ENCODE measurements at places on chromosomes 2 and 18.
A peak's percentile ranks its signal among the peaks of the same experiment; 100 is the strongest.

DNA sequence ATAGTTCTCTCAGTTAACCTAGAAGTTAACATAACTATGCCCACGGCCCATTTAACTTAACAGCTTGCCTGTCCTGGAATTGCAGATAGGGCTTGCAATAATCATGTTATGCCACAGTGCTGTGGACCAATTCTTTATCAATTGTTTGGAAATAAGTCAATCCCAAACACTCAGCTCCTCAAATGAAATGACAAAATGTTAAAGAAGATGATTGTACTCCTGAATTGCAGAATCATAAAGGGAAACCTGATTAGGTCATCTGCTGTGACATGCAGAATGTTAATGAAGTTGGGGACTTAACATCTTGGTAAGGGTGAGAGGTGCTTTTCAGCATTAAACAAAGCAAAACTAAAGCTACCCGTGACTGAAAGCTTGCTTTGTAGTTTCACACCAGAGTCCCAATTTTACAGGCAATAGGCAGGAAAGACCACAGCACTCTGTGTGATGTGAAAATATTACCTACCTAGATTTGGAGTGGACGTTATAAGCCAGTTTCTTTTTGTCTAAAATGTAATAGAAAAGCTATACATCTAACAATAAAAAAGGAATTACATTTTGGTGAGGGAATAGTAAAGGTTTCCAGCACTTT lies 364.0 kb downstream of the GPD2 start:
- peak; percentile 6 for DNase-seq

DNA sequence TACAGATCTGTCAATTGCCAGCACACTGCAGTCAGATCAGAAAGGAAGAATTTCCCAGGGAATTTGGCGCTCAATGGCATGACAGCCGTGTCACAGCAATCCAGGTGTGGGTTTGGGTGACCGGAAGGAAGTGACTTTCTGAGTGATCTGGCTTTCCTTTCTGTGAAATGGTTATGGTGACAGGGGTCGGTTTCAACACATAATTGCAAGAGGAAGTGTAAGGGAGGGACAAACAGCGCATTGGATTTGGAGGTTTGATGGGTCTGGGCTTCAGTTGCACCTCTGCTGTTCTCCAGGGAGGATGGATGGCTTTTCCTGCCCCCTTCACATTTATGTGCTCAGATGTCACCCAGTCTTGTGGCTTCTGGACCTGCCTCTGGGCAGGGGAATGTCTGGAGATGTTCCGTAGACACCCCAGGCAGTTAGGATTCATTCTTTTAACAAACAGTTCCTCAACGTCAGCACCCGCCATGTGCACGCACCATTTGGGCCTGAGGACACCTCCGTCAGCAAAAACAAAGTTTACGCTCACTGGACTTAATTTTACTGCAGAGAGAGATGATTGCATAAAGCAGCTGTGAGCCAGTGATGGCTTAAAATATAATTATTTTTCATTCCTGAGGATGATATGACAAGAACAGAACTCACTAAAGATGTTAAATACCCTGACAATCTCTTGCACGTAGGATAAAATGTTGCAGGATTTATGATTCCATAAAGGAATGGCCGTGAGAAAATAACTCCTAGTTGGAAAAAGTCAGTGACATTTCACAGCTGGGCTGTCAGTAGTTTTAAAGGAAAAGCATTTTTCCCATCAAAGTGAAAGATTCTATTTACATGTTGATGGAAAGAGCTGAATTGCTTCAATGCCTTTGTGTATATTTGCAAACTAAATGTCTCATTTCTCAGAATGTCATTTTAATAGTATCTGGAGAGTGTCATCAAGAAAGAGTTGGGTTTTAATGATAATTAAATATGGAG lies 36.9 kb downstream of the MBP start:
- no peak for DNase-seq

GRCh38 chr2:181462033-181462432 lies 4.8 kb downstream of the ITGA4 start:
- DNase-seq = no peak

GRCh38 chr2:216548901-216549331 lies 50.3 kb downstream of the RPL37A start:
- no peak for DNase-seq

- no peak for DNase-seq
Measured at GRCh38 chr2:232333361-232334135, 45.0 kb upstream of the ALPP start.
